Activated CD8-positive, alpha-beta memory T cell treated with anti-CD3 and anti-CD28 coated beads for 24 hours (primary cell): ENCODE measurements at places on chromosomes 11 and 22.

DNA sequence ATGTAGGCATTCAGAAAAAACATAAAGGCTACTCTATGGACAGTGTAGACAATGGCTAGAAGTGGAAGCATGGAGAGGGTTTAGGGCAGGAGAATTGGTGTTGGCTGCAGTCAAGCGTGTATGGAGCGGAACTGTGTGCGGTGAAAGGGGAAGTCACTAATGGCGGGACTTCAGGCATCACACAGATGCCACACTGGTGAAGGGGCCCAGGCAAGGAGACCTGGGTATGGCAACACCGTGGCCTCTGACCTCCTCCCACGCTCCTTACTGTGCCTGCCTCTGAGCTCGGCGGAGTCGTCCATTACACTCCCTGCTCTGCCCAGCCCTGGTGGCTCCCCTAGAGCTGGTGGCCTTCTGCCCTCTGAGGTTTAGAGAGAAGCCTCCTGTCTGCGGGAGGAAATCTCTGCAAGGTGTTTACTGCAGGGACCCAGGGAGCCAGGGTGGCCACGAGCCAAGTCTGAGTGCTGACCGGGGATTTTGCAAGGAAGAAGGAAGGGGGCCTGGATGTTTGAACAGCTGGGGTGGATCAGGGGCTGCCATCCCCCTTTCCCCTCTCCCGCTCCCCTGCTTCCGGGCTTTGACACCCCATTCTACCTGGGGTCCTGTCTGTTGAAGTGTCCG is 75.1 kb upstream of the TSPAN18 start:
- no peak for DNase-seq

- DNase-seq, result no peak
Observed at GRCh38 chr11:2863276-2863618, 22.3 kb downstream of the CDKN1C start.

DNA sequence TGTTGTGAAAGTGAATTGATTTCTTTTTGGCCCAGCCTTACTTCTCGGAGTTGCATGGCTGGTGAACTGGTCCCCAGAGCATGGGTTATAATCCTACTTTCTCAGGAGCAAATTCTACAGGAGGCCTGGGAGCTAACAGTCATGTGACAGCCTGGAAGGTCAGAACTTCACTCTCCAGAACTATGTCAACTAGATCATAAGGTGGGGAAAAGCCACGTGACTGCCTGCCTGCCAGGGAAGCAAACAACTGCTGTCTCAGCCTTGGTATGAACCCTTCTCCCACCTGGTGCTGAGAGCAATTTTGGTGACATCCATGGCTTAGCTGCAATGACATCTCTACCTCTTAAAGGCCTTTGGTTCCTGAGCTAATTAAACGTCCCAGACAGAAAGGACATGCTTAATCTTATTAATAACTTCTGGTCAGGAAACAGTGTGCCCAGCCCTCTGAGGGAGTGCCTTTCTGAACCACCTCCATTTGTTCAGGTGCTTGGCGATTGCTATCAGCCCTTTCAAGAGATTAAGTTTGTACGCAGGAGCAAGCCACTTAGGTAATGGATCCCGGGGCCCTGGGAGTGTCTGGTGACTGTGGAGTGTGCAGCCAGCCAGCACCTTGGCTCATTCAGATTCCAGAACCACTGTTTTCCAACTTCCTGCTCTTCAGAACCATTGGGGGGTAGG is 1.4 kb upstream of the CREB3L1 start:
- no peak for DNase-seq

GRCh38 chr11:79059141-79059540 is 381.7 kb downstream of the TENM4 start:
- no peak for DNase-seq

- DNase-seq, result no peak
Observed at GRCh38 chr11:68090706-68091105, 30.5 kb downstream of the CHKA start.

GRCh38 chr11:71186806-71187205 is 65.6 kb downstream of the SHANK2 start:
- DNase-seq, result no peak

DNA sequence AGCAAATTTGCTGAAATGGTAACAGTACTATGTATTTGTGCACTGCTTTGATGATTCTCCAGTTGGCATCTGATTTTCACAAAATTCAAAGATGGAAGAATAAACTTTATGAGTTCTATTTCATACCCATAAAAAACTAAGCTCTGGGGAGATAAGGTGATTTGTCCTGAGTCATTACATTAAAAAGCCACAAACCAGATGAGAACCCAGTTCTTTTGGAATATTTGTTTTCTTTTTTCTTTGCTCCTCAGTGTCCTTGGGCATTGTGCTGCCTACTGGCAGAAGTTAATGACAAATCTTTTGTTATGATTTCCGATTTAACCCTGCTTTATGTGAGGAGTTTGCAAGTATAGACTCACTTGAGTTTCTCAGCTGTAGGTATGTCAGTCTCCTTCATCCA is 45.4 kb upstream of the AMOTL1 start:
- DNase-seq, result no peak

GRCh38 chr22:25367756-25368155 is 148.3 kb downstream of the CRYBB2 start:
- no peak for DNase-seq

- DNase-seq, result no peak
Observed at GRCh38 chr11:125990244-125990643, 44.4 kb downstream of the VSIG10L2 start.

GRCh38 chr22:49062155-49062801 is 765.4 kb downstream of the BRD1 start:
- DNase-seq, result no peak

GRCh38 chr11:30423886-30424285 is 101.0 kb downstream of the ARL14EP start:
- DNase-seq, result no peak

DNA sequence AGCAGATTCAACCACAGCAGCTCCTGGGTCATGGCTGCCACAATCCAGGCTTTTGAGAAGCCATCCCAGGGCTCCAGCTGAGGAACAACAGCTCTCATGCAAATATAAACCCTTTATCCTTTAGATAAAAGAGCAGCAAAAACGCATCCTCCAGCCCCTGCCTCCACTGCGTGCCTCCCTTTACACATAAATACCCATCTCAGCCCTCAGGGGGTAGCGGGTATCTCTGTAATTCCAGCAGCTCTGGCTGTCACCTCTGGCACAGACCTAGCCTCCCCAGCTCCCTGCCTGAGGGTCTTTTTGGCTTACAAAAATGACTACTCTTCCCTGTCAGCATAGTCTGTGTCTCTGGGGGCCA is 21.6 kb downstream of the LMO1 start:
- no peak for DNase-seq

GRCh38 chr11:32184041-32184722 is 93.3 kb downstream of the RCN1 start:
- no peak for DNase-seq

DNA sequence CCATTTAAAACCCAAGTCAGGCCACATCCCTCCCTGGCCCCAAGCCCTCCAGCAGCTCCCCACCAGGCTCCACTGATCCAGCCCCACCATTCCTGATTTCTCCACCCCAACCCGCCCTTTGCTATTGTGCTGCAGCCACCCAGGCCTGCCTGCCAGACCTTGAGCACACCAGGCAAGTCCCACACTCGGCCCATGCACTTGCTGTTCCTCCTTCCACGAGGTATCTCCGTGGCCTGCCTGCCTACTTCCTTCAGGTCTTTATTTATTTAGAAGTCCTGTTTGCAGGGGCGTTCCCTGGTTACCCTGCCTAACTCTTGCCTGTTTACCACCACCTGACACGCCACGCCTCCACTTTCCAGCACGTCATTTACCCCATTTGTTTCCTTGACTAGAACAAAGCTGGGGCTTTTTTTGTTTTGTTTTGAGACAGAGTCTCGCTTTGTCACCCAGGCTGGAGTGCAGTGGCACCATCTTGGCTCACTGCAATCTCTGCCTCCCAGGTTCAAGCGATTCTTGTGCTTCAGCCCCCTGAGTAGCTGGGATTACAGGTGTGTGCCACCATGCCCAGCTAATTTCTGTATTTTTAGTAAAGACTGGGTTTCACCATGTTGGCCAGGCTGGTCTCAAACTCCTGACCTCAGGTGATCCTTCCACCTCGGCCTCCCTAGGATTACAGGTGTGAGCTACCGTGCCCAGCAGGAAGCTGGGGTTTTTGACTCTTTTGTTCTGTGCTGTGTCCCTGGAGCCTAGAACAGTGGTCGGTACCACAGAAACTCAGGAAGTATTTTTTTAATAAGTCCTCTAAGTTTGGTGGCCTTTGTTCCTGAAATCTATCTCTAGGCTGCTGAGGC is 6.7 kb downstream of the CENPM start:
- peak; percentile 91 for DNase-seq

GRCh38 chr11:62498492-62499286 is 47.9 kb downstream of the AHNAK start:
- no peak for DNase-seq

DNA sequence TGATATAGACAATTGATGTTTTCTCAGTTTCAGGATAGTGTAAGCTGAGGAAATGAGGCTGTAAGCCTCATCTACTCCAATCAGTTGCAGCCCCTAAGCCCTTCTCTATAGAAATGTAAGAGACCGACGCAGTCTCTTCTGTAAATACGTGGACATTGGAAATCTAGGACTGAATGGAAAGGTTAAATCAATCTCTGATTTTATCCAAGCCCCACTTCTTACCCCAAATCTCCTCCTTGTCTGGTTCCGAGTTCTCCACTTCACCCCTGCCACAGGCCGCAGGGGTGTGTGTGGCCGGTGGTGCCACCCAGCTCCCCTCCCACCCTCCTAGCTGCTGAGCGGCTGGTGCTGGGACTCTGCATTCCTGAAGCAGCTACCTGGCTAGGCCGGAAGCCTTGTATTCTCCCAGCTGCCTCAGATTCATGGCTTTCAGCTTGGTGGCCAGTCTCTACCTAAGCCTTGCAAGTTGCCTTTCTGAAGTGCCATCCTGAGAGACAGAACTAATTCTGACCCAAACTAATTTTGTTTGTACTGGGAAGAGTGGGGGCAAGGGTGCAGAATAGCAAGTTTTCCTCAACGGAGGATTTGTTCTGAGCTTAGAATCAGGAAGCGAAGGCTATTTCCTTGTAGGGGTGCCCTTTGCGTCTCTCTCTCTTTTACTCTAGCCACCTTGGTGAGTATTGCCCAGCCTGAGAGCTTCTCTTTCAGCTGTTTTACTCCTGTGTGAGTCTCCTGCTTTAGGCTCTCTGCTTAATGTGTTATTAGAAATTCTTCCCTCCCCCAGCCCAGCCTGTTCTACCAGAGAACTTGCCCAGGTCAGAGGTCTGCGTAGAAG is 749 bp downstream of the VWA5A start:
- no peak for DNase-seq

GRCh38 chr22:27720860-27721259 is 80.7 kb downstream of the MN1 start:
- no peak for DNase-seq

- DNase-seq, result no peak
Observed at GRCh38 chr22:19014886-19015285, 78.8 kb upstream of the PRODH start.

DNA sequence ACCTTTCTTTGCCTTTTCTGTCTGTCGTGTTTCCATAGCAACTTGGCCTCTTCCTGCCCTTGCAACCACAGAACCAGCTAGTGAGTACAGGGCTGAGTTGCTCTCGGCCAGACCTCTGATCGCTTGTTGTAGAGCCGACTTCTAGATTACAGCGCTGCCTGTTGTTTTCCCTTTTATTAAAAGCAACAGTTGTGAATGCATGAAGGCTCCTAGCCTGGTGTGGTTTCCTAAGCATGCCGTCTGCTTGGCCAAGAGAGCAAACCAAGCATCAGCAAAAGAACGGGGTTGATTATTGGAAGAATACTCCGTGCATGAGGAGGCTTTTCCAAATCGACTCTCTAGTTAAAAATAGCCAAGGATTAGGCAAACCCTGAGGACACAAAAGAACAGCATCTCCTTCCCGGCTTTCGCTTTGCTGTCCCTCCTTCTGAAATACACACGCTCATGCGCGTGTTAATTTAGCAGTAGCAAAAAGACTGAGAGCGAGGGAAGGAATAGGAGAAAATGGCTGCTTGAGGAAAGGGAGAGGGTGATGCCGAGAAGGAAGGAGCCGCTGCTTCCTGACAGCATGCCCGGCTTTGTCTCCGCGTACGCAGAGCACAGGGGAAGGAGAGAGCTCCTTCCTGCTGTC is 71.5 kb upstream of the TTC12 start:
- no peak for DNase-seq

GRCh38 chr11:19853920-19854319 is 141.3 kb downstream of the NAV2 start:
- DNase-seq, result no peak

- peak; percentile 59 for DNase-seq
Observed at GRCh38 chr22:43085658-43086606, 3.3 kb downstream of the TTLL1 start.

DNA sequence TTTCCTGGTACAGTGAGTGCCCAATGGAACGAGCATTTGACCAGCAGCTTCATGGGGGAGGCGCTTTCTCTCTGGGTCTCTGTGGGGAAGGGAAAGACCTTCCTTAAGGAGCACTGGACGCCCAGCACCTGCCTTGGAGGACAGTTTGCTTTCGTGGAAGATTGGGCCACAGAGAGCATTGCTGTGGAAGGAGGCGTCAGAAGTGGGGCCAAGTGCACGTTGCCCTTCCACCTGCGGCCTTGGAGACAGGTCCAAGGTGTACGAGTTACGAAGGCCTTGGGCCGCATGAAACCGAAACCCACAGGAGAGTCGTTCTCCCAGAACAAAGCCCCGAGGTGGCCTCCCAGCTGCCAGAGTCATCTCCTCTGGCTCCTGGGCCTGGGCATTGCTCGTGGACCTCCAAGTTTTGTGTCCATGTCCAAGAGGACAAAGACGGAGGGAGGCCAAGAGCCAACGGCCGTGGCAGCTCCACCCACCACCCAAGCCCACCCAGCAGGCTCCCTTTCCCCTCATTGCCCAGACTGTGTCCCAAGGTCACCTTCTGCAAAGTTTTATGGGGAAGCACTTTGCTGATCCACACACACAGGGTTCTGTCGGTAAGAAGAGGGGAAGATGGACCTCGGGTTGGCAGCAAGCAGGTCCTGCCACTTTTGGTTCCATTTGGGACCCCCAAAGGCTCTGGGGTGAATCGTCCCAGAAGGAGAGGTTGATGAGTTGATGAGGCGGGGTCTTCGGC is 5.8 kb upstream of the NLRP6 start:
- DNase-seq, result peak; percentile 38

DNA sequence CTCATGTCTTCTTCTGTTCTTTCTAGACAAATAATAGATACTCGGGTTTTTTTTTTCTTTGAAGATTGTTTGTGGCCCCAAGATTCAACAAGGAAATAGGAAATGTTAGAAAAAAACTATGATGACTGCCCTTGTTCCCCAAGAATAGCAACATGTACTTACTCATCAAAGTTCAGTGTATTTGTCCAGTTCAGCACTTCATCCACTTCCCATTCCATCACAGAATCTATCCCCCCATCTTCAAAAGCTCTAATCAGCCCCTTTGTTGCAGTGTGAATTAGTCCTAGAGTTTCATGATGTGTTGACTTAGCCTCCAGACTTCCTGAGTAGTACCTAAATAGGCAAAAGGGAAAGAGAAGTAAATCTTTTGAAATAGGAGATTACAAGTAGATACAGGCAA is 74.3 kb downstream of the C11orf65 start:
- no peak for DNase-seq

- no peak for DNase-seq
Observed at GRCh38 chr11:130122141-130122575, 37.4 kb upstream of the ST14 start.
